HCT116 (cell line): ENCODE measurements at places on chromosomes 13 and 19. TPM values are rescaled to one million over a fixed set of nuclear protein-coding genes. Genes with fewer than 3 reads are reported as not detected.

Gene ZNF628
- 14.9 TPM for total RNA-seq

Gene OR7A5
- total RNA-seq = not detected

Gene CHST8
- not detected for total RNA-seq

Gene FAM124A
- total RNA-seq = 3.1 TPM

Gene ZNF790
- 0.32 TPM for total RNA-seq

Gene CGB3
- total RNA-seq = not detected

Gene CLDN10
- total RNA-seq = not detected

Gene ZNF579
- total RNA-seq = 24.1 TPM

Gene TRPC4
- total RNA-seq = not detected

Gene RGL3
- 99.2 TPM for total RNA-seq

Gene SLAIN1
- total RNA-seq = 0.34 TPM

Gene ZNF793
- total RNA-seq = not detected

Gene GPR12
- not detected for total RNA-seq

Gene PRRG2
- total RNA-seq = 6.2 TPM

Gene METTL21C
- total RNA-seq = not detected

Gene HRC
- total RNA-seq = not detected

Gene IQCN
- 4.8 TPM for total RNA-seq

Gene CDX2
- 12.5 TPM for total RNA-seq

Gene PLIN4
- 2.3 TPM for total RNA-seq

Gene SELENOV
- total RNA-seq = not detected
